ENCODE measurements at places on chromosomes 6 and 20.

- DNase-seq, result no peak
These were observed 122.3 kb downstream of the BANF2 start for GRCh38 chr20:17822039-17822438.

- DNase-seq, result no peak
These were observed 31.5 kb upstream of the SULF2 start for GRCh38 chr20:47816487-47817451.

DNA sequence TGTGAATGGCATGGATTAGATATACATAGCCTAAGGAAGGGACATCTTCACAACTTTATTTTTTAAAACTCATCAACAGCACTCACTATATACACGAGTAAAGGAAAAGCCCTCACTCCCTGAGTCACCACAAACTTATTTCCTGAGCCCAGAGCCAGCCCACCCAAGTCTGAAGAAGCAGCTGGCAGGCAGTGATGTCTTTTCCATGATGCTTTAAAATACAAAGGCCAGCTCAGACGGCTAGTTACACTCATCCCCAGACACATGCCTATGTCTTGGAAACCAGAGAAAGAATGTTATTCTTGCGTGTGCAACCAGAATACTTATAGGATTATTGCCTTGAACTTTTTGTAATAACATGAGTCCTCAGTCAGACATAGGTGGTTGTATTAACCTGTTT is 114.4 kb downstream of the ADGRG6 start:
- DNase-seq, result no peak

DNA sequence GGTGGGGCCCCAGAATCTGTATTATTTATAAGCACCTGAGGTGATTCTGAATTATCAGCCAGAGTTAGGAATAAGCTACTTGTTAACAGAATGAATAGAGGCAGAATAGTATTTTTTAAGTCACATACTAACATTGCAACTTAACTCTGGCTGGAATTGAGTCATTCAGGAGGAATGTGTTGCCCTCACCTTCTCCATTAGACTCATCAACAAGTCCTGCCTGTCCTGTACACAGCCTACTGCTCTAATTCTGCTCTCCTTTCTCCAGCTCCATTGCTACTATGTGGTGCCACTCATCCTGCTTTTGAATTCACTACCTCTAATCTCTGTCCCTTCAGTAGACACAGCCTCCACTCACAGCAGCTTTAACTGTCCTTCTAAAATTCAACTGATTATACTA is 669.4 kb downstream of the DHX35 start:
- no peak for DNase-seq

DNA sequence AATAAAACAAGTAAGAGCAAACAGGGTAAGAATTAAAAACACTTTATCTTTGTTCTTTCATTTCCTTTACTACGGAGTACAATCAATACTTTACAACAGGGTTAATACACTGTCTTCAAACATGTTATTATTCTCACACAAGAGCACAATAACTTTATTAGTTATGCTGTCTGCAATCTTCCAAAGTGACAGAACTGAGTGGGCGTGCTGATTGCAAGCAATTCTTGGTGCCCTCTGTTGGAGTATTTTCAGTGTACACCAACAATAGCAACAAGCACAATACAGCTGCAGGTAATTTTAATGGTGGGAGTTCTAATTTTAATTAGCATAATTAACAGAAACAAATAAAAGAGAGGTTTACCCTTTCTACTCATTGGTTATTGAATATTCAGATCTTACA is 33.9 kb upstream of the PTPRK start:
- DNase-seq, result no peak

DNA sequence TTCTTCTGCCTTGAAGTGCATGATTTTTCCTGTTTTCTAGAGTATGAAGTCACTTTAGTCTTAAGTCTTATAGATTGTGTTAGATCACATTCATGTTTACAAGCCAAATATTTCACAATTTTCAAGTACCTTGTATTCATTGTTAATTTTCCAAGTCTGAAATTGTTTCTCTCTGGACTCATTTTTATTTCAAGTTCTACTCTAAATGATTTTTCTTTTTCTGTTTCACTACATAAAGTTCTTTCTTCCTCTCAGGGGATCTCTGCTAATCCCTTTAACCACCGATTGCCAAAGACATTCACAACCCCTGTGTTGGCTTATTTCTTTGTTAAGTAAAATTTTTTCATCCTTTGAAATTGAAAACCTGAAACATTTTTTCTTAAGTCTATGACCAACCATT is 805.7 kb downstream of the KIF16B start:
- DNase-seq, result no peak

- DNase-seq, result no peak
These were observed 288.0 kb upstream of the JAG1 start for GRCh38 chr20:10961651-10962288.

GRCh38 chr20:62697468-62697912 is 11.1 kb upstream of the NTSR1 start:
- no peak for DNase-seq

GRCh38 chr6:142945446-142946180 is 637 bp upstream of the HIVEP2 start:
- peak; percentile 80 for DNase-seq

- no peak for DNase-seq
These were observed 41.2 kb downstream of the TMEM200A start for GRCh38 chr6:130407032-130407431.

DNA sequence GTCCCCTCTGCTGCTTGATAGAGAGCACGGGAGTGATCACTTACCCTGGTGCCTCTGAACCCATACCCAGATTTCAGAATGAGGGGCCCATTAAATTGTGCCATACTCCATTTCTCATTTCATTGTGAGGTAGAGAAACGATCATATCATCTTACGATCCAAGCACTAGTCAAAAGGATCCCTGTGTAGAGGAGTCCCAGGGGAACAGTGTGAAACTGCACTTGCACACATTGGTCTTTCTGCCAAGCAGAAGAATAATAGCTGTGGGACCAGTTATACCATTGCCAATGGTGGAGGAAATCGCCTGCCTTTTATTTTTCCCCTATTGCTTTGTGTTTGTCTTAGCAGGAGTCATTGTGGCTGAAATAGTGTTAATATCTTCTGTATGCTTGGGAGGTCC is 161.9 kb downstream of the FARS2 start:
- no peak for DNase-seq

GRCh38 chr20:59163631-59164530 is at the start of gene ZNF831:
Gene ZNF831 (plus strand): TSS chr20:59163821. CDS start chr20:59191020, 27,199 bp downstream.
- peak; percentile 82 for DNase-seq

- no peak for DNase-seq
These were observed 42.0 kb downstream of the PTPRK start for GRCh38 chr6:128478230-128479047.

DNA sequence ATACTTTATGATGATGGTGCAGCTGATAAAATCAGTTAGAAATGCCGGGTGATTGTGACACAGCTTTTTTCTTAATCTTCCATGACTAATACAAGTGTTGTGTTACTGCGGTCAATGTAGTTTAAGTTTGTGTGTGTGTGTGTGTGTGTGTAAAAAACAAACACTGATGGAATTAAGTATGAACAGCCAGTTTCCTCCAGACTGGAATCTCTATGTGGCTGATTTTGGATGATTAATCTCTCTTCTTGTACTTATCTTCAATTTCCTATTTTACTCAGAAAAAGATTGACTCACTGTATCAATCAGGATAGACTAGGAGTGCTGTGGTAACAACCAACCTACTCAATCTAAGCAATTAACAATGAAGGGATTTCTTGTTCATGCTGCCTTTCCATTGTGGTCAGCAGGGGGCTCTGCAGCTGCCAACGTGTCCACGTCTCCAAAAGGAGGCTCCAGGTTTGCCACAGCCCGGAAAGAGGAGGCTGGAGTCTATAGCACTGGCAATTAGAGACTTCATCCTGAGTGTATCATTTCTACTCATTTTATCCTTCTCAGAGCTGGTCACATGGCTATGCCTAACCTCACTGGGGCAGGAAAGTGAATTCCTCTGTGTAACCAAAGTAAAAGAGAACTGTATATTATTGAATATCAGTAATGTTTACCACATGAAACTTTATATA is 107.7 kb downstream of the CD109 start:
- no peak for DNase-seq

GRCh38 chr6:36967301-36967700 is 12.8 kb downstream of the PI16 start:
- no peak for DNase-seq

DNA sequence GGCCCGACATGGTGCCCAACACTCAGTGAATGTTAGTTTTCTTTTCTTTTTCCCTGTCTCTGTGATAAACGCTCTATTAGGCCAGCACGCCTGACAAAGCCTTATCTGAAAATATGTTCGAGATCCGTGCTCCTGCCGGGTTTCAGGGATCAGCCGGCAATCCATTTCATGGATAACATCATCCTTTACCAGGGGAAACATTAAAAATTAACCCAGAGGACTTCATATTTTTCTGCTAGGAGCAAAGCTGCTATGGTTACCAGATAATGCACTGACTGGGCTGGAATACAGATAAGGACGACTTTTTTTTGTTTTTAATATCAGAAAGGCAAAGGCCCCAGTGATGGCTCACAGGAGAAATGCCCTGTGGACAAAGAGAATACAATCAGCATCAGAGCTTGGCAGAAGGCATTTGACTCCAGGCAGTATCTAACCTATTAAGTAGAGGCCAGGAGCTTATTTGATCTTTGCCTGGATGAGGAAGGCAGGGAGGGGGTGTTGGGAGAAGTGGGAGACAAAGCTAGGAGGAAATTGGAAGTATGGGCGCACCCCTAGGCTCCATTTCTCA is 482.0 kb upstream of the CHD6 start:
- no peak for DNase-seq

- DNase-seq, result no peak
These were observed 63.0 kb upstream of the EYA2 start for GRCh38 chr20:46831633-46832011.

DNA sequence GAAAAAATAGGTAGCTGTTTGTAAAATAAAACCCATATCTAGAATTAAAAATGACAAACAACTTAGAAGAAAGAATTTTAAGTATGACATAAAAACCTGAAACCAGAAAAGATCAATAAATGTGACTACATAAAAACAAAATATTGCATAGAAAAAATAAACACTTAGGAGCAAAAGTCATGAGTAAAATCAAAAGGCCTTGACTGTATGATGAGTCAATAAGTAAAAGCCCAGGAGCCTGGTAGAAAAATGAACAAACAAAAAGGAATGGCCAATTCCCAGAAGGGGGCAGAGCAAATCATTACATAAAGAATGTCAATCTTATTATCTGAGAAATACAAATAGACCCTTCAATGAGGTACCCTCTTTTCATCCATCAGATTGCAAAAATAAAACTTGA is 20.7 kb upstream of the ENPP1 start:
- DNase-seq, result no peak

- DNase-seq, result no peak
These were observed 188.0 kb upstream of the RAB32 start for GRCh38 chr6:146355521-146356100.

- no peak for DNase-seq
These were observed 323.3 kb upstream of the NT5E start for GRCh38 chr6:85126485-85127167.

DNA sequence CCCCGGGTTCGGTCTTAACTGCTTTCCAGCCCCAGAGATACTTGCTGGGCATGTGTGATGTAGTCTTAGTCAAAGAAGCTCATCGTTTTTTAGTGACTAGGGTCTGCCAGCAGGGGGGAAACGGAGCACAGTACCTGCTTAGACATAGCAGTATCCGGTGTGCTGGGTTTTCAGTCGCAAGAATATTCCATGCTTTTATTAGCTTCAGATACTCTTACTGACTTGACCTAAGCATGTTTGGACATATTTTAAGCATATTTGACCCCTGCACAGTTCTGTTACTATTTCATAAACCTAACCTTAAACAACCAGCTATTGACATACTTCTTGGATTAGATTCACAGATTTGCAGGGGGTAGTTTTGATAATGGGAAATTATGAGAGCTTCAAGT is 3.0 kb downstream of the E2F3 start:
- DNase-seq, result peak; percentile 76

GRCh38 chr6:1027109-1027794 is 284.6 kb upstream of the FOXQ1 start:
- DNase-seq, result no peak
